NCI-H1694 (cell line): ENCODE measurements at places on chromosomes 12 and 14.

- DNase-seq, result no peak
Observed at GRCh38 chr12:49565406-49566265, 2.3 kb downstream of the MCRS1 start.

DNA sequence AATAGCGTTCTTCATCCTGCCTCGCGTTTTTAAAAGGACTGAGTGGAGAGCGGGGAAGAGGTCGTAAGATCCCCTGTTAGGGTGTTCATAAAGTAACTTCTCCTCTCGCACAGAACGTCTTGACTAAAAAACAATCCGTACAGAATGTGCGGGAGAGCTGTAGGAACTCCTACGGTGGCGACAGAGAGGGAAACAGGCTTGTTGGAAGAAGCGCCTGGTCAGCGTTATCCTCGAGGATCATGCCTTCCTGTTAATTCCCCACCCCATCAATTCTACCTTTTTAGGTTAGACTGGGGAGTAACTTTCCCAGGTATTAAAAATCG, 399 bp upstream of the WASHC4 start:
- no peak for DNase-seq

- DNase-seq, result no peak
Observed at GRCh38 chr12:96208801-96209549, 14.8 kb downstream of the ELK3 start.

- no peak for DNase-seq
Observed at GRCh38 chr12:1205512-1206060, 214.6 kb downstream of the ERC1 start.

GRCh38 chr14:23567186-23568020, at the start of gene AP1G2:
AP1G2 (minus strand) TSS chr14:23567791; CDS start chr14:23567314, 477 bp downstream.
- peak; percentile 74 for DNase-seq

DNA sequence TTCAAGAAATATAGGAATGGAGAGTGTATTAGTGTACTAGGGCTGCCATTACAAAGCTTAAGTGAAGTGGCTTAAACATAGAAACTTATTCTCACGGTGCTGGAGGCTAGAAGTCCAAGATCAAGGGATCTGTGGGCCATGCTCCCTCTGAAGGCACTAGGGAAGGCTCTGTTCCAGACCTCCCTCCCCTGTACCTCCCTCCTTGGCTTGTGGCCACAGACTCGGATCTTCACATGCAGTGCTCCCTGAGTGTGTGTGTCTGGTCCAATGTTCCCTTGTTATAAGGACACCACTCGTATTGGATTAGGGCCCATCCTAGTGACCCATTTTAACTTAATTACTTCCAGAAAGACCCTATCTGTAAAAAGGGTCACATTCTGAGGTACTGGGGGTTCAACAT, 225.6 kb downstream of the VRK1 start:
- no peak for DNase-seq
